ENCODE measurements at places on chromosomes 7 and 10.

DNA sequence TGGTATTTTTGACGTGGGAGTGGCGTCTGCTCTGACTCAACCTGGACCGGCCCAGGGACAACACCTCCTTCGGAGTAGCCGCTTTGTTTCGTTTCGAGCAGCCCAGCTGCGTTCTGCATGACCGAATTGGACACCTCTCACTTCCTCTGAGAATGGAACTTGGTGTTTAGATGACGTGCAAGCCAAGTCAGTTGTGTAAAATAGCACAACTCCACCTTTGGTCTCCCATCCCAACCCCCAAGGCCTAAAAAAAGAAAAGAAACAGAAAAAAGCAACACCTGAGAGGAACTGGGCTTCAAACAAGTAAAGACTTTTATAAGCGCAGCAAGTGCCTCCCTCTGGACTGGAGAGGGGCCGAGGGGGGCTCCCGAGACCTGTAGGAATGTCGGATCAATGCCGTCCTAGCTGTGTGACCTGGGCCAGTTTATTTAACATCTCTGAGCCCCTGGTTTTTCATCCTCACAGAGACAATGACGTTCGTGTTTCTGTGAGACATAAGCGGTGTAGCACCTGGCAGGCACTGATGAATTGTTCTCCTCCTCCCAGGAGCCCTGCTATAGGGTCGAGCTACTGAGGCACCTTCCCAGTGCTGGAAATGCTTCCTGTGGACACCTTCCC, 52.0 kb upstream of the SMNDC1 start:
- no peak for DNase-seq

DNA sequence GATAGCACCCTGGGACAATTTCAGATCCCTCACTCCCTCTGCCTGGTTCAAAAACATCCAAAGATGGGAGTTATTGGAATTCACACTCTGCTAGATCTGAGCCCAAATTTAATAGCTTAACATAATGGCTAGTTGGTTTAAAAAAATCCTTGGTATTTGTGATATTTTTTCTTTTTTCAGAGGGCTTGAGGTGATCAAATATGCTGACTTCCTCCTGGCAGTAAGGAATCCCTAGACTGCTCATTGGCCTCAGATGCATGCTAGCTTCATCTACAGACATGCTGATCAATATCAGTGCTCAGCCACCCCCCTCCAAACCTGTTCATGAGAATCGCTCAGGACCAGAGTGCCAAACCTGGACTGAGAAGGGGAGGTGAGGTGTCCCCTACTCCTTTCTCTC, 74.7 kb upstream of the PLPP4 start:
- no peak for DNase-seq

DNA sequence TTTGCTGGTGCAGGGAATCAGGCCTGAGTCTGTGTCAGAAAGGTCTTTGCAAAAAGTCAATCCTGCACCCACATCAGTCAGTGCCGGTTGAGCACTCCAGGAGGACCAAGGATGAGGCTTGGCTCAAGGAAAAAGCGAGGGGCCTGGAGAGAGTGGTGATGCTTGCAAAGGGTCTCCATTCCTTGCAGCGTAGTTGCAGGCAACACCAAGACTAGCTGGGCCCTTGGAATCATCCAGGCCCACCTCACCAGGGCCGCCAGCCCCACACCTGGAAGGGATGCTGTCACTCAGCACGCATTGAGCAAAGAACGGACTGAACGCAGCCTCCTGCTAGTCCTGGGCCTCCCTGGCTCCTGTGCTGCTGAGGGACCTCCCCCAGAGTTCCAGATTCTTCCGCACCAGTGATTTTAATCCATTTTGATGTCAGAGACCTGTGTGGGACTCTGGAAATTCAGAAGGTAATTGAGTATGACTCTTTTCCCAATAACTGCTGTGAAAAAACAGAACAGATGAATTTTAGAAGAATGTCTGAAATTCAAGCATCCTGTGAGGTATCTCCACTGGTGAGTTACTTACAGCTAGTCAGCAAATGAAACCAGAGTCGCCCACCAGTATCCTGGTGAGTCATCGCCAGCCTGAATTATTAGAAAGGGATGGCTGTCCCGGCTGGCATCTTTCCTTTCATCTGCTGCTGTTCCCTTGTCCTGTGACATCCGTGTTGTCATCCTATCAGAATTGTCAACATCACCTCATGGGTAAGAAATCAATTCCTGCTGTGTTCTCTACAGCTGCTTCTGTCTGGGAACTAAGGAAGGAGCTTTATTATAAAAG, 150.8 kb upstream of the NPS start:
- peak; percentile 16 for DNase-seq

DNA sequence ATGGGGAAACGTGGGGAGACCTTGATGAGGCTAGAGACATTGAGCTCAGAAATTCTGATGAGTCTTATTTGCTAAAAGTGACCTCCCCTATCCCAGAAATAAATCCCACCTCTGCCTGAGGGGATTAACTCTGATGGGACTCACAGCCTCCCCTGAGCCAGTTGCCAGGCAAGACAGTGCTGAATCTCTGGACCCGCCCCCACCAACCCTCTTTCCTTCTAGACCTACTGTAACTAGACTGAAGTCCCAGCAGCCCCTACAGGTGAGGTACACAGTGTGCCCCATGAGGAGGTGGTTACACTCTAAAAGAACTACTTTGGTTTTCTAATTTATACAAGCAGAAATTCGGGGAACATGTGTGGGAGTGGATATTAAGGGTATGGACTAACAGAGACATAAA, 42.9 kb downstream of the PTPRE start:
- peak; percentile 48 for DNase-seq

DNA sequence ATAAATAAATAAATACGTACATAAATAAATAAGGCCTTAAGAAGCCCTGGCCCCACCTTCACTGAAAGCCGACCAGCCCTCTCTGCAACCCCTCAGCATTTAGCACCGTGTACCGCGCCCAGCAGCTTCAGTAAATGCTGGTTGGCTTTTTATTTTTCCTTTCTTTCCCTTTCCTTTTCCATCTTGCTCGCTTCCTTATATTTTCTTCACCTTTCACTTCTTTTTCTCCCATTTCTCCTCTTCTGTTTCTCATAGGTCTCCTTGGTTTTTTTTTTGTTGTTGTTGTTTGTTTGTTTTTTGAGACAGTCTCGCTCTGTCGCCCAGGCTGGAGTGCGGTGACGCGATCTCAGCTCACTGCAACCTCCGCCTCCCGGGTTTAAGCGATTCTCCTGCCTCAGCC, 11.2 kb downstream of the ZAN start:
- DNase-seq: no peak

GRCh38 chr7:112157072-112157471, 49.1 kb downstream of the DOCK4 start:
- no peak for DNase-seq

- DNase-seq: no peak
Measured at GRCh38 chr10:125122566-125122965, 37.8 kb downstream of the CTBP2 start.
